Activated effector memory CD4-positive, alpha-beta T cell treated with anti-CD3 and anti-CD28 coated beads, Interleukin-2, amount 50 U/mL, for 16 hours (primary cell): ENCODE measurements at places on chromosomes 12 and 14.

DNA sequence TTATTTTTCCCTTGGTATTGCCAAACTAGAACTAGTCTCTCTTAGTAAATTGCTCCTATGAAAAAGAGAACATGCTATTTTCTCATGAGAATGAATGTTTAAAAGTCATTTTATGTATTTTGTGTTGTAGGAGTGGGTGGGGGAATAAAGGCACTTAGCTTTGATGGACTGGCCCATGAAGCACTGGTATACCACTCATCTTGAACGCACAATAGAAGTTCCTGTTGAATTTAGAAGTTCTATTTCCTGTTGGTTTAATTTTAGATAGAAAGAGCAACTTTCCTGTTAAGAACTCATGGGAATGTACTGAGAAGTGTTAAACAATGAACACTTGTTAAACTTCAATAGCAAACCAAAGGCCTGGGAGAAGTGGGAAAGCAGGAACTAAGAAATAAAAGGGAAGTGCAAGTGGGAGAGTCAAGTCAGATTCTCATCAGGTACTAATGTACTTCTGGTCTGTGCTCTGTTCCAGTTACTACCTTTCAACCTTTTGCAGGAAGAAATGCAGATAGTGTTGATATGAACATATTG lies 23.1 kb downstream of the TTC6 start:
- DNase-seq = no peak

DNA sequence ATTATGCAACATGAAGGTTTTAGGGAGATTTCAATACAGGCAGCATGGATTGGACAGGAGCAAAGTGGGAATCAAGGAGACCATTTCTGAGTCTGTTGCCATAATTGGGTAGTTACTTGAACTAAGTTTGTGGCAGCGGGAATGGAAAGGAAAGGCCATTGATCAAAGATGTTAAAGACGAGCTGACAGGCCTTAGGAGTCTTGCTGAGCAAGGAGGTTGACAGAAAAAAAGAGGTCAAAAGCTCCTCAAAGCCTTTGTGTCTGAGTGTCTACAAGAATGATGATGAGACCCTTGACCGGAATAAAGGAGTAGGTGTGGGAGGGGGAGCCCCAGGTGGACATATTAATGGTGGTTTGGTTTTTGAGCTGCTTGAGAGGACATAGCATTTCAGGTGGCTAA lies 9.4 kb downstream of the PLEKHA5 start:
- no peak for DNase-seq

GRCh38 chr14:99256483-99256874 lies 15.5 kb downstream of the BCL11B start:
- peak; percentile 65 for DNase-seq

DNA sequence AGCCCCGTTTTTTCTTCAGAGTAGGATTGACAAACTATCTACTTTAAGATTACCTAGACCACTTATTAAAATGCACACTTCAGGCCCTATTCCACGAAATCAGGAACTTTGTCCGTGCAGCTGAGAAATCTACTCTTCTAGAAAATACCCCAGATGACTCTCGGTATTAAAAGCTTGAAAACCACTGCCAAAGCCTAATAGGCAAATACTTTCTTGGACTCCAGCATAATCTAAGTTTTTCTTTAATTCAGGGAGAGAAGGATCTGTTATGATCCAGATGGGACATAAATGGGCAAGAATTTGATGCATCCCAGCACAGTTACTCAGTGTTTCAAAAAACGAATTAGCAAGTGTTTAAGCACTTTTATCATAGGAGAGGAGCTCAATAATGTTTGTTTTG lies 94.5 kb downstream of the TMX1 start:
- no peak for DNase-seq

DNA sequence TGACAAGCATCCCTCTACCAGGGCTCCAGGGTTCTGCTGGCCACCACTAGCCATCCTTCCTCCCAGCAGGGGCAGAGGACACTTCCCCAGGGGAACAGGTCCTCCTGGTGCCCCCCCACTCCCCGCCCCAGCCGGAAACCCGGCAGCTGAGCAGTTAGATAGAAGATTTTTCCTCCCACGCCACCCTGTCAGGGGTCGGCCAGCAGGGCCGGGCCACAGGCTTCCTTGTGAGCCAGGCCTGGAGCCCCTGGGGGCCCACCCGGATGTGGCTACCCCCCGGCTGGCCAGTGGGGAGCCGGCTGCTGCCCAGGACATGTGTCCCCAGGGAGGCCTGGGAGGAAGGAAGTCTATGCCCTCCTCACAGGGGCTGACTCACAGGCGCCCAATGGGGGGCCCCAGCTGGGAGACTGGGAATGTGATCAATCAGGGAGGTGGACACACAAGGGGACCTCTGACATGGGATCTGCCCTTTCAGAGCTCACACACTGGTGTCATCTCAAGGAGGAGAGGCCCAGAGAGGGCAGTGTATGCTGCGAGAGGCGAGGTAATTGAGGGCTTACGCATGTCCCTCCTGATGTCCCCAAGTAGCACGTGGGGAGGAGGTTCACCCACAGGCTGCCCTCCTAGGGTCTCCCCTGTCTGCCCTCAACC lies 4.2 kb downstream of the SH2B3 start:
- DNase-seq = peak; percentile 80
